ENCODE measurements at places on chromosomes 13 and 19. TPM values are rescaled to one million over a fixed set of nuclear protein-coding genes. Genes with fewer than 3 reads are reported as not detected.

Gene SHISA7
- total RNA-seq, result not detected

- H3K36me3 ChIP-seq, result no peaks in the 10 kb centered on the region
- H3K27ac ChIP-seq, result no peak overlapping the region
- DNase-seq, result no peak
- no peaks in the 10 kb centered on the region for H3K4me1 ChIP-seq
- H3K27me3 ChIP-seq, result no peaks in the 10 kb centered on the region
Observed at GRCh38 chr13:51336746-51337145, 2.7 kb upstream of the SERPINE3 start.

GRCh38 chr13:105231579-105231978 is 1303.9 kb downstream of the EFNB2 start:
- H3K36me3 ChIP-seq, result no peaks in the 10 kb centered on the region
- no peak overlapping the region for H3K27ac ChIP-seq
- H3K4me1 ChIP-seq, result no peaks in the 10 kb centered on the region
- no peak overlapping the region for H3K4me3 ChIP-seq

DNA sequence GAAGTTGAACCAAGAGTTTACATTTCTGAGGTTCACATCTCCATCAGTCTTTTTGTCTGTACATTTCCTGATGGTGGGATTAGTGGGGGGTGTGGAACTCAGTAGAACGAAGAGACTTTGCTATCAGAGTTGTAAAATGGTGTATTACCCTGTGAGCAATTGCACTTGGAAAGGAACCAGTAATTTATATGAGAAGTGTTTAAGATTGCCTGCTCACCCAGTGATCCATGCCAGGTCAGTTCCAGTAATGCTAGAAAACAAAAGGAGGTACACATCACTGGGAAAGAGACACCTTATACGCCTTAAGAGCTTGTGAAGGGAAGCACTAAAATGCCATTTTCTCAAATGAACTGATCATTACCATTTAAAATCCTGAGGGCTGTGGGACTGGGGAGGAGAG is 7.5 kb upstream of the DACH1 start:
- no peaks in the 10 kb centered on the region for H3K27me3 ChIP-seq
- H3K27ac ChIP-seq, result no peak overlapping the region
- H3K4me3 ChIP-seq, result no peak overlapping the region
- no peaks in the 10 kb centered on the region for H3K4me1 ChIP-seq

Measured in Calu3 (cell line).